Large intestine (tissue), 12 donors: ENCODE measurements at places on chromosomes 16 and 17.

- peaks cover 24% of the 10 kb centered on the region for H3K36me3 ChIP-seq
- no peak overlapping the region for H3K27ac ChIP-seq
- peaks cover 4% of the 10 kb centered on the region for H3K4me1 ChIP-seq
- DNase-seq: no peak
- no peak overlapping the region for H3K4me3 ChIP-seq
- H3K27me3 ChIP-seq: peaks cover 3% of the 10 kb centered on the region
These were observed 47.4 kb downstream of the RAI1 start for GRCh38 chr17:17728550-17729251.

DNA sequence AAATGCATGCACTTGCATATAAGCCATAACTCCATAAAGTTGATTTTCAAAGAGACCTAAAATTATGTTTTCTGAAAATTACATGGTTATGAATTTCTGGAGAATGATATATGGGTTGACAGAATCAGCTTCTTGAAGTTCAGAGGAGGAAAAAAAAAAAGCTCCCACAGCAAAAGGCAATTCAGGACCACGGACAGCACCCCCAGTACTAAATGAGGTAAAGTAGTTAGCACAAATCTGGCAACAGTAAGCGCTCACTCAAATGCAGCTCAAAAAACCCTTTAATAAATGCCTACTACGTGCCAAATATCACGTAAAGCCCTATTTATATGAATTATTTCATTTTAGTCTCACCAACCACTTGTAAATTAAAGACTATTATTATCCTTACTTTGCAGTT, 135.2 kb downstream of the SHISA9 start:
- peak; percentile 20 for DNase-seq
- H3K4me1 ChIP-seq: no peaks in the 10 kb centered on the region
- no peak overlapping the region for H3K4me3 ChIP-seq
- no peak overlapping the region for H3K27ac ChIP-seq
- no peaks in the 10 kb centered on the region for H3K27me3 ChIP-seq
- no peaks in the 10 kb centered on the region for H3K36me3 ChIP-seq

DNA sequence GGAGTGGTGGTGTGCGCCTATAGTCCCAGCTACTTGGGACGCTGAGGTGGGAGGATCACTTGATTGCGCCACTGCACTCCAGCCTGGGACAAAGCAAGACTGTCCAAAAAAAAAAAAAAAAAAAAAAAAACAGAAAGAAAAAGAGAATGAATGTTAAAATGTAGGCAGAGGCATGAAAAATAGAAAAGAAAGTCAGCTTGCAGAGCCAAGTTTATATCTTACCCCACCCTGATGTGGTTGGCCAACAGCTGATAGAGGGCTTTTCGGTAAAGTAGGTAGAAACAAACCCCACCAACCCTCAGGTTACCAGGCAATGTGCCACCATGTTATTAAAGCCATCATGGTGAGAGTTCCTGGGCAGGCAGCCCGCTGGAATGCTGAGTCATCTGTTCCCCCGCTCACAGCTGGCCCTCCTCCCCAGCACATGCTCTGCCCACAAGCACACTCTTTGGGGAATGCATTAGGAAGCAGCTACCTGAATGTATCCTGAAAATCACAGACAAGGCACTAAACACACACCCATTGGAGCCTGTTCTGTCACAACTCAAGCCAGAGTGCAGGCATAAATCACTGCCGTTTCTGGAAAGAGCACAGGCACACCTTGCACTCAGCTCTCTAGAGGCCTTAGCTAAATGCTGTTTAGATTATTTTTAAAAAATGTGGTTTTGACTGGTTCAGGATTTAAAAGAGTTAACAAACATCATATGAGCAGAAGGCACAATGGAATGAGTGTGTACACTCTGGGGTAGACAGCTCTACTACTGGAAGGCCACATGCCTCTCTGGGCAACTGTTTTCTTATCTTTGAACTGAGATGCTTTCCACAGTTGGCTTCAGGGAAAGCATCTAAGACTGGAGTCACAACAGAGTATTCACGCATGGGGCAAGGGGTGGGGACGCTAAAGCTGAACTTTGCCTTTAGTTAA, 128.5 kb downstream of the PARN start:
- no peak overlapping the region for H3K27ac ChIP-seq
- no peak overlapping the region for H3K4me3 ChIP-seq
- no peaks in the 10 kb centered on the region for H3K27me3 ChIP-seq
- peaks cover 4% of the 10 kb centered on the region for H3K4me1 ChIP-seq

DNA sequence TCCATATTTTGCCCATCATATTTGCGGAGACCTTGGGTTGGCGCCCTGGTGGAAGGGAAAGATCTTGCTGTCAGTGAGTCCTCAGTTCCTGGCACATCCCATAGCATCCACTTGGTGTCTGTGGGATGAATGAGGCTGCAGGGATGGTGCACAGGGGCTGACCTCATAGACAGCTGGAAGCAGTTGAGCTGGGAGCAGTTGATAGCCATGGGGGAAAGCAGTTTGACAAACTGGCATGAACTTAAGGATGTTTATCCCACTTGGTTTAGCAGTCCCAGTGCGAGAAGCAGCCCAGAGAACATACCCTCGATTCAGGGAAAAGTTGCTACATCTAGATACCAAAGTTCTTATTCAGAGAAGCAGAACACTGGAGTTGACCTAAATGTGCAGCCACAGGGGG, 80.7 kb downstream of the SNX29 start:
- no peaks in the 10 kb centered on the region for H3K4me1 ChIP-seq
- no peak overlapping the region for H3K4me3 ChIP-seq
- peaks cover 2% of the 10 kb centered on the region for H3K36me3 ChIP-seq
- H3K27ac ChIP-seq: no peak overlapping the region
- no peak for DNase-seq
- no peaks in the 10 kb centered on the region for H3K27me3 ChIP-seq

- H3K4me3 ChIP-seq: no peak overlapping the region
- H3K36me3 ChIP-seq: no peaks in the 10 kb centered on the region
- H3K4me1 ChIP-seq: no peaks in the 10 kb centered on the region
These were observed 860.4 kb upstream of the SOX9 start for GRCh38 chr17:71260366-71260940.

GRCh38 chr16:1150511-1150982, 2.4 kb upstream of the CACNA1H start:
- DNase-seq: no peak
- no peaks in the 10 kb centered on the region for H3K36me3 ChIP-seq
- H3K27me3 ChIP-seq: peaks cover 32% of the 10 kb centered on the region
- H3K4me3 ChIP-seq: no peak overlapping the region
- H3K4me1 ChIP-seq: peaks cover 10% of the 10 kb centered on the region
- H3K27ac ChIP-seq: no peak overlapping the region

GRCh38 chr17:7967751-7968150, 34.7 kb upstream of the GUCY2D start:
- no peaks in the 10 kb centered on the region for H3K27me3 ChIP-seq
- no peak overlapping the region for H3K27ac ChIP-seq
- no peaks in the 10 kb centered on the region for H3K4me1 ChIP-seq
- H3K4me3 ChIP-seq: no peak overlapping the region
- no peaks in the 10 kb centered on the region for H3K36me3 ChIP-seq

DNA sequence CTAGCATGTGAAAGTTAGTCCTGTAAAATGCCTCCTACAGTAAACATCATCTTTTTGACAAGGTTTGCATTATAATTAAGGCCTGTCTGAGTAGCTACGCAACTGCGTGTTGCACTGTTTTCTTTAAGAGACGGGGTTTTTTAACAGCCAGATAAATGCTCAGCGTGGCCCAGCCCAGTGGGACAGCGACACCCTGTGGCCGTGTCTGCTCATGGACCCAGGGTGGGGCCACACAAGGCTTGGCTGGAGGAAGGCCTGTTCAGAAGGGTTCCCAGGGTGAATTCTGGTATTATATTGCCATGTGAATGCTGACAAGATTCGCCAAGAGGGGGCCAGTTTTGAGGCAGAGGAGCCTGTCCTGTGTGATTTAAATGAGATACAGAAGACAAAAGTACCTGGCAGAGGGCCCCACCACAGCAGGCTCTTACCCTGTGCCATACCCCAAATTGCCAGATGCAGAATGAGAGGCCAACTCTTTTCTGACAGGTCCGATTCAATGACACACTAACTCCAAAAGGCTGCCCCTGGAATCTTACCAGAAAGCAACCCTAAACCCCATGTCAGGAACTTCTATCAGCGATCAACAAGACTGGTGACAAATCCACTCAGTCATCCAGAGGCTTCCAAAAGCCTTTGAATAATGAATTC, 65.9 kb upstream of the IRX6 start:
- H3K4me1 ChIP-seq: no peaks in the 10 kb centered on the region
- H3K27me3 ChIP-seq: no peaks in the 10 kb centered on the region
- no peaks in the 10 kb centered on the region for H3K36me3 ChIP-seq
- no peak overlapping the region for H3K27ac ChIP-seq
- H3K4me3 ChIP-seq: no peak overlapping the region

DNA sequence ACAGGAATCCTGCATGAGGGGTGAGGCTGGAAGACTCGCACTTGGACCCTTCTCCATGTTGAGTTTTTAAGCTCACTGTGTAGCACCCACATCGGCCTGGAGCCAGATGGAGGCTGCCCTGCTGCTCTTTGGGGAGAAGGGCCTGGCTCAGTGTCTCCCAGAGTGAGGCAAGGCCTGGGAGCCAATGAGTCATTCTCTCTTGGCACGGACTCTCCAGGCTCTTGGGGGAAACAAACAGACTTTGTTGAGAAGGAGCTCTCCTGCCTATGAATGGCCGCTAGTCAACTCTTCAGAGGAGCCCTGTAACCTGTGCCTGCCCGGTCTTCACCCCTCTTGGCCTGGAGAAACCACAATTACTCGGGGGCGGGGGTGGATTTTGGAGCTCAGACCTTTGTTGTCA, 50.8 kb upstream of the MAF start:
- H3K27me3 ChIP-seq: no peaks in the 10 kb centered on the region
- H3K4me1 ChIP-seq: peaks cover 10% of the 10 kb centered on the region
- no peak overlapping the region for H3K27ac ChIP-seq
- no peaks in the 10 kb centered on the region for H3K36me3 ChIP-seq
- H3K4me3 ChIP-seq: no peak overlapping the region

GRCh38 chr17:60327901-60328273, 64.0 kb downstream of the USP32 start:
- no peak overlapping the region for H3K4me3 ChIP-seq
- no peak for DNase-seq
- H3K27ac ChIP-seq: no peak overlapping the region

- H3K4me3 ChIP-seq: no peak overlapping the region
- no peak for DNase-seq
- peaks cover 4% of the 10 kb centered on the region for H3K4me1 ChIP-seq
- H3K27ac ChIP-seq: no peak overlapping the region
- no peaks in the 10 kb centered on the region for H3K27me3 ChIP-seq
These were observed 27.3 kb downstream of the USP7 start for GRCh38 chr16:8936421-8936820.

DNA sequence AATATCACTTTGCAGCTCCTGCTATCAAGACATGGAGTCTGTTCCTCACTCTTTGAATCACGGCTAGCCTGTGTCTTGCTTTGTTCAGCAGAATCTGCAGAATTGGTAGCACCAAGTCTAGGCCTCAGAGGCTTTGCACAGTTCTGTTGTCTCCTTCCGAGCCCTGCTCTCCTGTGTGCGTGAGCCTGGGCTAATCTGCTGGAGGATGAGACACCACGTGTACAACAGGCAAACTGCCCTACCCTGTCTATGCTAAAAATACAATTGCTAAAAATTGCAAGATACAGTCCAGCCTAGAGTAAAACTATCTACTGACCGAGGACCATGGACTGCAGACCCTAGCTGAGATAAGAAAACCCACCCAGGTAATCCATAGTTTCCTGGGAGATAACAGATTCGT, 484.7 kb downstream of the NPIPA7 start:
- no peaks in the 10 kb centered on the region for H3K36me3 ChIP-seq
- H3K27ac ChIP-seq: no peak overlapping the region
- H3K4me3 ChIP-seq: no peak overlapping the region
- H3K4me1 ChIP-seq: no peaks in the 10 kb centered on the region
- H3K27me3 ChIP-seq: no peaks in the 10 kb centered on the region

DNA sequence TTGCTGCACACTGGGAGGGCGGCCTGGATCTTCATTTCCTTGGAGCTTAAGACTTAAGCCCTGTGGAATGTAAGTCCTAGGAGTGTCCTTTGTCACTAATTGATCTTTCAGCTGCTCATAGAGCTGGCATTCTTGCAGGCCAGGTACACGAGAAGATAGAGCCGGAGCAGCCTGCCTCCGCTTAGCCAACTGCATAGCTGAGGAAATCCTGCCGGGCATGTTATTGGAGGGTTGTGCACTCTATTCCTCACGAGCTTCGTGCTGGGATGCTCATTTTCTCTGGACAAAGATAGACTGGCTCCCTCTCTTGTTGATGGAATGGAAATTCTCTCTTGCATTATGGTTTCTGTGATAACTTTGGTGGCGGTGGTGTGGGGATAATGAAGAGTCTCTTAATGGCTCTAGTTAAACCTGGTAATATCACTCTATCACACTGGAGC, 76.9 kb downstream of the RPA1 start:
- H3K27me3 ChIP-seq: peaks cover 76% of the 10 kb centered on the region
- no peak overlapping the region for H3K4me3 ChIP-seq
- DNase-seq: no peak
- peaks cover 6% of the 10 kb centered on the region for H3K4me1 ChIP-seq
- H3K27ac ChIP-seq: no peak overlapping the region

- DNase-seq: no peak
- H3K4me3 ChIP-seq: no peak overlapping the region
- H3K4me1 ChIP-seq: peaks cover 9% of the 10 kb centered on the region
- H3K27me3 ChIP-seq: no peaks in the 10 kb centered on the region
- H3K27ac ChIP-seq: no peak overlapping the region
These were observed 3.1 kb downstream of the TLCD2 start for GRCh38 chr17:1707107-1707506.

DNA sequence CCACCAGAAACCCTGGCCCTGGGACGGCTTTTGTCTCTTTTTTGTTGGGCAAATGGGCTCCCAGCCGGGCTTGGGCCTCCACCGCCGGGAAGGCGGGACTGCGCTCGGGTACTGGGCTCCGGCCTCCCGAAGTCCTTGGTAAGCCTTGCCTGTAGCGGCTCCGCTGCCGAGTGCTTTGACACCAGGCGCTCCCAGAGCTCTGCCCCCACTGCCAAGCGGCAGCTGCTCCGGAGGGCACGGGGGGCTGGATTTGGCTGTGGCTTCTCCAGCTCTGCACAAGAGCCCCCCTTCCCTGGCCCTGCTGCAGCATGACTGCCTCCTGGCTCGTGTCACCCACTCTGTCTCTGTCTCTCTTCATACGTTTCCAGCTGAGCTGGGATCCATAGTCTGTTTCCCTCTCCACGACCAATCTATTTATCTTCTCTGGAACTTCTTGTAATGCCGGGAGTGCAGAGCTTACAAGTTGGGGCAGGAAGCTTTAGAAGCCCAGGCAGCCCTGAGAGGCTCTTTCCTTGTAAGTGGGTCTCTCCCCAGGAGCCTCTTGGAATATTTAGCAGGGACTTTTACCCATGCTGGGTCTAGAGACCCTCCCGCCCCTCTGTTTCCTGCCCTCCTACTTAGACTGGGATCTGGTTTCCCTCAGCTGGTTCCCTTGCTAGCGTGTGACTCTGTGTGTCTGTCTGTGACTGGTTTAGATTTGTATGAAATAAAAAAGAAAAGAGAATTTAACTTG, 246.9 kb upstream of the GSE1 start:
- DNase-seq: no peak
- no peak overlapping the region for H3K27ac ChIP-seq
- H3K4me3 ChIP-seq: no peak overlapping the region
- H3K36me3 ChIP-seq: peaks cover 5% of the 10 kb centered on the region
- H3K27me3 ChIP-seq: no peaks in the 10 kb centered on the region
